WERI-Rb-1 (cell line): ENCODE measurements at places on chromosomes 2 and 18.
A peak's percentile ranks its signal among the peaks of the same experiment; 100 is the strongest.

GRCh38 chr2:121479882-121480522 is 50.7 kb upstream of the RNU4ATAC start:
- peak; percentile 27 for DNase-seq

DNA sequence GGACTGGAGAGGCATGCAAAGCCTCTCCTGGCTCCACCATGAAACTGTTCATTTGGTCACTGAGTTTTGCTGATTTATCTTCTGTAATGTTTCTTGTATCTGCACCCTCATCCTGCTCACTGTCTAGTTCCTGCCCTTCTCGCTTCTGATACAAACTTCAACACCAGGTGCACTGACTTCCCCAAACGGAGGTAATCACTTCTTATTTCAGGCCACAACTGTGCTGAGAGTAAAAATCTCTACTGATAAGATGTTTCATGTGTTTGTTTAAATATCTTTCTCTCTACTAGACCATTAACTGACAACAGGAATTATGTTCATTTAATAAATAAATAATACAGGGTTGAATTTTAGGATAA is 10.9 kb upstream of the NT5C1B start:
- DNase-seq = no peak

- no peak for DNase-seq
These were observed 153.3 kb downstream of the PHLPP1 start for GRCh38 chr18:62868645-62869044.

GRCh38 chr2:202442882-202443281 is 66.8 kb downstream of the BMPR2 start:
- DNase-seq = no peak
